COLO829 (cell line): ENCODE measurements at places on chromosomes 13 and 19.

DNA sequence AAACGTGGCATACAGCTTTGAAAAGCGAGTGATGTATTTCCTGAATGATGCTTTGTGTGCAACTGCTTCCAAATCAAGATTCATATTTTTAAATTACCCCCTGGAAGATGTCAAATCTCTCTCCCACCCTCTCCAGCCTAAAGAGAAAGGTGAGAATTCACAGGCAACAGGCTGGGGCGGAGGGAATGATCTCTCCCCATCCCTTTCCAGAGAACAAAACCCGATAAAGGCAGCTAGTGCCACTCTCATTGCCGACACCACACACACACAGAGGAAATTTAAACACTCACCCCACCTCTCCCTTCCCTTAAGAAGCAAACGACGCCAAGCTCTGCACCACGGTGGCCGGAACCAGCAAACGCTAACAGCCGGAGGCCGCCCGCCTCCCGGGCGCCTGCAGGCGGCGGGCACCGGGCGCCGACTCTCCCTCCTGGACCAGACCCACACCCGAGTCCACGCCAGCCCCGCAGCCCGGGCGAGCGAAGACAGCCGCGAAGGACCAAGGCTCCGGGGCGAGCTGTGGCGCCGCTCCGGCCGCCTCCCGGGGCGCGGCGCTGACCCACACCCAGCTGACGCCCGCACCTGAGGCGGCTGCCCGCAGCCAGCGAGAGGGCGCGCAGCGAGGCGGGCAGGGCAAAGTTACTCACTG, 477 bp downstream of the LNX2 start:
- DNase-seq, result no peak

DNA sequence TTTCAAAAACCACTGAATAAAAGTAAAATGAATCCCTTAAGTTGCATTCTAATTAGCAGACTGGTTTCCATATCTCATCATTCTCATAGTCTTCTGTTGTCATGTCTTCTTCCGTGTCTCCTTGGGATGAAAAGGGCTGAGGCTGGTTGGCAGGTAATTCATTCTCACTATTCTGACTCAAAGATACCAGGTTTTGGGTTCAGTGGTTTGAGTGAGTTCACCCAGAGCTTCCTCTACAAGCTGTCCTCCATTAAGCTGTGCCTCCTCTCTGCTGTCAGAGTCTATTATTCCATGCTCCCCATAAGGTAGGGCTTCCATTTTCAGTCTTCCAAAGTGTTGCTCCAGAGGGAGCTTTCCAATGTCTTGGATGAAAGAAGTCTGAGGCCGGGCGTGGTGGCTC, 68.3 kb downstream of the FNDC3A start:
- DNase-seq, result no peak

- no peak for DNase-seq
Measured at GRCh38 chr19:2717638-2718541, 3.3 kb downstream of the DIRAS1 start.

DNA sequence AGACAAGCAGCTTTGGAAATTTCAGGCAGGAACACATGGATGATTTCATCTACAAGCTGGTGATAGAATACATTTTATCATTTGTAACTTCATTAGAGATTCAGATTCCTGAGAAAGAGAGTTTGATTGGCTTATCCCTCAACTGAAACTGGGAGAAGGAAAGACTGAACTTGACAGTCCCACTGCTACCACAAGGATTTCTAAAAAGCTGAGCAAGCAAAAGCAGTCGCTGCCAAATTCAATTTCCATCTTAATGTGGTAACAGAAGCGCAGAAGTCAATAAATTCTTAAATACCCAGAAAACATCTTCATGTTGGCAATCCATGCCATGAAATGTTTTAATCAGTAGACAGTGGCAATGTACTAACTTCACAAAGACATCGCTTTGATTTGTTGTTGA, 172.1 kb upstream of the DACH1 start:
- DNase-seq, result no peak

DNA sequence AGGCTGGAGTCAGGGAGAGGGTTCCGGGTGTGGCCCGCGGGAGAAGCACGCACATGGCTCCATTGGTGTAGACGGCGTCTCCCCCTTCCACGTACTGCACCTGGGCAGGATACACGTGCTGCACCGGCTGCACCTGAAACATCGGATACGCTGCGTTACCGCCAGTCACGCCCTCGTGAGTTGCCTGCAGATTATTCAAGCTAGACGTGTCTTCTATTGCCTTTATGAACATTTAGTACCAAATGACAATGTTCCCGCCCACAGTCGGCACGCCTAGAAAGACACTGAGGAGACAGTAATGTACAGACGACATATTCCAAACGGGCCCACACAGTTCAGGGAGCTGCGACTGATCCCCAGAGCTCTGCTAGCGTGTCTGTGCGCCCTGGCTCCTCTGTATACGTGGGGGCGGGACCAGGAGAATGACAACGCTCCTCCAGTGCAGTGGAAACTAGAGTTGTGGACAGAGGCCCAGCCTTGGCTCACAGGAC, 64.1 kb upstream of the RANBP3 start:
- DNase-seq, result no peak

- no peak for DNase-seq
Measured at GRCh38 chr13:80039000-80039399, 301.9 kb downstream of the SPRY2 start.

DNA sequence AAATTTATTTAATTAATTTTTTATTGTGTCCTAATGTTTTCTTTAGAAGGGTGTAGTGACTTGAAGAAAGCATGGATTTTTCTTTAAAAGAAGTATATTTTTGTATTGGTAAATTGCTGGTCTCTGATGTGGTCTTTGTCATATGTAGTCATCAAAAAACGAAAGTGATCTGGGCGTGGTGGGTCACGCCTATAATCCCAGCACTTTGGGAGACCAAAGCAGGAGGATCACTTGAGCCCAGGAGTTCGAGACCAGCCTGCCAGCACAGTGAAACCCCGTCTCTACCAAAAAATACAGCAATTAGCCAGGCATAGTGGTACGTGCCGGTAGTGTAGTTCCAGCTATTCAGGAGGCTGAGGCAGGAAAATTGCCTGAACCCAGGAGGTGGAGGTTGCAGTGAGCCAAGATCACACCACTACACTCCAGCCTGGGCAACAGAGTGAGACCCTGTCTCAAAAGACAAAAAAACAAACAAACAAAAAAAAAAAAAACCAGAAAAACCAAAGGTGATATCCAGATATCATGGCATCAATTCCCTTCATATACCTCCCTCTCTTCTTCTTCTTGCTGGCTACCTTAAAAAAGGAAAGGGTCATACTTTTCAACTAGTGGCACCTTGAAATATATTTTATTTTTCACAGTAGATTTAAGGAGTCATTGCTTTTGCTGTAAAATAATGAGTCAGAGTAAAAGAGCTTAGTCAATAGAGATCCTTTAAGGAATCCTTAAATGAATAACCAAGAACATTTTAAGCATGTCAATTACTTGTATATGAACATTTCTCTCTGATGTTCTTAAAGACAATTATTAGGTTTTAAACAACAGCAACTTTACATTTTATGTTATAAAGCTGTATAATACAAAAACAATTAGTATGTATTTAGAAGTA, 19.9 kb downstream of the KCTD4 start:
- no peak for DNase-seq

DNA sequence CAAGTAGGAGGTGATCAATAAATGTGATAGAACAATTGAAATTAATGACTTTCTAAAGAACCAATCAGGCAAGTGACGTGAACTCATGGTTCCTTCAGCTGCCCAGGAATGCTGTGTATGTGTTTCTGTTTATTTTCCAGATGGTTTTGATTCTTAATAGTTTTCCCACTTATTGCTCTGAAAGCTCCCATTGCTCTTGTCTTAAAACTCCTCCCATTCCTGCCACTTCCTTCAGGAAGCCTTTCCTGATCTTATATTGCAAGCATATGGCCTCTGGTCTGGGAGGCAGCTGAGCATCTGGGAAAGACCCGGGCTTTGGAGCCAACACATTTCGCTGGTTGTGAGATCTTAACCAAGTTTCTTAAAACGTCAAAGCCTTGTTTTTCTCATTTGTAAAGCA, 17.1 kb upstream of the LATS2 start:
- no peak for DNase-seq

- no peak for DNase-seq
Measured at GRCh38 chr19:12287958-12288500, 6.7 kb downstream of the ZNF44 start.

GRCh38 chr19:1068009-1069001, 1.3 kb downstream of the ARHGAP45 start:
- no peak for DNase-seq

DNA sequence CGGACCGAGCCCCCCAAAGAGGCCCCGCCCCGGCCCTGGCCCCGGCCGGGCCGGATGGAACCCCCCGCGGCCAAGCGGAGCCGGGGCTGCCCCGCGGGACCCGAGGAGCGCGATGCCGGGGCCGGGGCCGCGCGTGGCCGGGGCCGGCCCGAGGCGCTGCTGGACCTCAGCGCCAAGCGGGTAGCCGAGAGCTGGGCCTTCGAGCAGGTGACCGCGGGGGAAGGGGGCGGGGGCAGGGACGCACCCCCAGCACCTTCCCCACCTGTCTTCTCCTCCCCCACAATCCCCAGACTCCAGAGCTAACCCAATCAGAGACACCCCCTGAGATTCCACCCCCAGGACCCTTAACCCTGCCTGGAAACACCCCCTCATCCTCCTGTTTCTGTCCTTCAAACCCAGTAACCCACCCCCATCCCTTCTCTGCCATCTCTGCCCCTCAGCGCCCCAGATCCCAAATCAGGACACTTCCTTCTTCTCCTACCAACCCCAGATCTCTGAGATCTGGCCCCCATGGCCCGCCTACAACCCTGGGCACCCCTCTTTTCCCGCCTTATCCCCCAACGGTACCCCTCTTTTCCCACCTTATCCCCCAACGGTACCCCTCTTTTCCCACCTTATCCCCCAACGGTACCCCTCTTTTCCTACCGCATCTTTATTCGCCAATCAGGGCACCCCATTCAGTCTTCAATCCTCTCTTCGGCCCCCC, 505 bp downstream of the ZSWIM4 start:
- DNase-seq, result no peak

DNA sequence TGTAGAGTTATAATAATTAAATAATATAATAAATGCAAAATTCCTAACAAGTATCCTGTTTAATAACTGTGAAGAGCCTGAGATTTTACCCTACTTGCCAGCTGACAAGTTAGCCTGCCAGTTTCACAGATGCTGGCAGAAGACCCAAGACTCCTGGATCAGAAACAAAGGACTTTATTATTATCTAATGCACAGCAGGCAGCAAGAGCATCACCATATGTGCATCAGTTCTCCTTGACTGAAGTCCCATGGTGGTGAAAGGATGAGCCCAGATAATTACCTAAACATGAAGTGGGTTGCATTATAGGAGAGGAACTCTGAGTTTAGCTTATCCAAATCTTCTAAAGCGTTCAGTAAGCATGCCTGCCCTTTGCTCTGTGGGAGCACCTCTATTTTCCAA, 39.1 kb upstream of the MTIF3 start:
- peak; percentile 7 for DNase-seq

DNA sequence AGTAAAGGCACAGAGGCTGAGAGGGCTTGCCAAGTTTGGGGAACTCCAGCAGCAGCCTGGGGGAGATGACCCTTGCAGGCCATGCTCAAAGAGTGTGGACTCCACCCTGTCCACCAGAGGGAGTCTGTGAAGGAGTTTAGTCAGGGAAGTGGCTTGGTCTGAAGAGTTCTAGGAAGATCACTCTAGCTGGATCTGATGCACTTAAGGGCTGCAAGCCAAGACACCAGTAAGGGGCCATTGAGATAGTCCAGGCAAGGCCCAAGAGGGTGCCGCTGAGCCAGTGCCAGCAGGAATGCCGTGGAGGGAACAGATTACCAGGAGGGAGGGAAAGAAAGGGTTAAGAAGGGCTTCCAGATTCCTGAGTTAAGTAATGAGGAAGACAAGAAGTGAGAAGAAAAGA, 68.7 kb downstream of the ZAR1L start:
- peak; percentile 77 for DNase-seq

- no peak for DNase-seq
Measured at GRCh38 chr19:32227561-32228165, 117.7 kb upstream of the ZNF507 start.

DNA sequence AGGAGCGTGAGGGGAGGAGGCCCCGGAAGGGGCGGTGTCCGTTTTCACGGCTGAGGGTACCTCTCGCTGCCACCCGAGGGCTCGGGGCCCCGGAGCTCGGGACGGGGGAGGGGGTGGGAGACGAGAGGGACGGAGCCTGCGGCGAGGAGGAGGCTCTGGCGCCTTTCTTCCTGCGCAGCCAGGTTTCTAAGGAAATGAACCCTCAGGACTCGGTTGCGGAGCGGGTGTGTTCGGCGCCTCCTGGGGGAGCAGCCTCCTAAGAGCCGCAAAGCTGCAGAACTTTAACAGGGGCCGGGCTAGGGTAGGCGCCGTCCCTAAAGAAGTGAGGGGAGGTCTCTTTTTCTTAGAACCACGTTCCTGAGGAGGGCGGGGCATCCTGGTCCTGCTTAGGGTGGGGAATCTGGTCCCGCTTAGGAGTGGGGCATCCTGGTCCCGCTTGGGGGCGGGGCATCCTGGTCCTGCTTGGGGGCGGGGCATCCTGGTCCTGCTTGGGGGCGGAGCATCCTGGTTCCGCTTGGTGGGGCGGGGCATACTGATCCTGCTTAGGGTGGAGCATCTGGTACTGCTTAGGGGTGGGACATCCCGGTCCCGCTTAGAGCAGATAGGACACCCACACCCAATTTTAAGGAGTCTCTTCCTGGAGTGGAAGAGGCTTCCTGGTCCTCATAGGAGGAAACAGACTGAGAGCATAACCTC, 6.2 kb downstream of the SYT5 start:
- DNase-seq, result peak; percentile 94

GRCh38 chr19:46319613-46320012, 22.8 kb downstream of the HIF3A start:
- DNase-seq, result no peak

- peak; percentile 40 for DNase-seq
Measured at GRCh38 chr19:5534787-5535586, 32.8 kb downstream of the TINCR start.

DNA sequence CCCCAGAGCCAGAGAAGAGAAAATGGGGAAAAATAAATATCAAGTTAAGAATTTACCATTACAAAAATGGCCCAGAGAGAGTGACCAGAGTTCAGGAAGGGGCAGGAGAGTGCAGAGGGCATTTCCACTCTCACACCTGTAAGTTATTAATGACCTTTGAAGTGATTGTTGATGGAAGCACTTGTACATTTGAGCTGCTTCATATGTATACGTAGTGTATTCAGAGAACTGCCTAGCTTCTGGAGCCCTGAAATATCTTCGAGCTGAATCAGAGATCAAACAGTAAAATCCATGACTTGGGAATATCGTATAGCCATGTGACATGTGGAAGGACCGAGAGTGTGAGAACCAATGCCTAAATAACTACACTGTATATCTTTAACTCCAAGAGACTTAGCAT, 49.2 kb upstream of the PCCA start:
- peak; percentile 6 for DNase-seq

GRCh38 chr19:49677901-49678674, 1.0 kb downstream of the PRMT1 start:
- DNase-seq, result peak; percentile 57

- no peak for DNase-seq
Measured at GRCh38 chr19:31497709-31498108, 148.5 kb upstream of the TSHZ3 start.

DNA sequence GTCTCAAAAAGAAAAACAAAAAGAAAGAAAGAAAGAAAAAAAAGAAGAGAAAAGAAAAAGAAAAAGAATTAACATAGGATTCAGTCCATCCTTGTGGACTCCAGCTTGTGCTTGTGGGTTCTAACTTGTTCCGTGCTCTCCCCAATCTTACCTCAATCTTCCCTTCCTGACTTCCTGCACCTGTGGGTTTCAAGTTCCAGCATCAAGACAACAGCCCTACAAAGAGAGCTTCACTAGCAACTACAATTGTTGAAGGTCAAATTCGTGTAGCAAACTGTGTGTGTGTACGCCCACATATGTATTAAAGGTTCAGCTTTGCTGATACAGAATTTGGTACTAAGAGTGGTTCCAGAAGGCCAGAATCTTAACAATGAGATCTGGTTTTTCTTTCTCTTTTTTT, 25.3 kb downstream of the FXYD5 start:
- no peak for DNase-seq
